Brain (organoid and tissue), 16 donors: ENCODE measurements at places on chromosomes 3 and 15.

DNA sequence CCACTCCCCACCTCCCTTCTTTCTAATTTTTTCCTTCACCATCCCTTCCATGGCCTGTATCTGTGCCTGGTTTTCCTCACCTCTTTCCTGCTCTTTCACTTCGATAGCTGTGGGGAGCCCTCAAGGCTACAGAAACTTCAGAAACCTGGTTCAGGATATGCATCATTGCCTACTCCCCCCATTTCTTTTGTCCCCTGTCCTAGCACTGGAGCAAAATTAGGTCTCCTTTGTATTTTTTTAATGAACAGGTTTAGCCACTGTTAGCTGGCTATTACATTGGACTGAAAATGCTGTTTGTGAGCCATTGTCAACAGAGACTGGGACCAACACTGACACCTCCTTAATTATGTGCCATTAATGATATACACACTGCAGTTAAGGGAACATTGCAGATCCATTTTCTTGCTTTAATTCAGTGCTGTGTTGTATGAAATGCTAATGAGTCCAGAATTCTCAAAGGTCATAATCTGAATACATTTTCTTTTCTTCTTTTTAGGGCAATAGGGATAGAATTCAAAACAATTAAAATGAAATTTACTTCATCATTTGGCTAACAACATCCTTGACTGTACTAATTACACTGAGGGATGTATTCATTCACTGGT is 138.6 kb downstream of the PDCD6IP start:
- DNase-seq: peak; percentile 24

DNA sequence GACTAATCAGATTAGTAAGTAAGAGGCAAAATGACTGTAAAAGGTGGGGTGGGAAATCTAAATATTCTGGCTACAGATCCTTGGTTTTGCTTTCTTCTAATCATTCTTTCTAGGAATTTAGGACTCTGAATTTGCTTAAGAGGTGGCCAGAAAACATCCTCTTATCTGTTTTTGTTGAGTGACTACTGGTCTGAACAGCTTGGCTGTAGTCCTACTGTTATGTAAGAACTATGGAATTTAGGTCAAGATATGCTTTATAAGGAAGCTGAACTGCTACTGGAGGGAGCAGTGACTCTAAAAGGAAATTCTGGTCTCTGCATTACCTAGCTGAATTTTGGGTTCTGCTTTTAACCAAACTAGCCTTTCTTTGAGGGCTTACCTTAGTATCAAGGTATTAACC is 33.5 kb upstream of the CSPG5 start:
- DNase-seq: no peak

- DNase-seq: no peak
Measured at GRCh38 chr15:64779024-64779423, 3.6 kb upstream of the RBPMS2 start.

- DNase-seq: peak; percentile 87
Measured at GRCh38 chr3:49867871-49868321, 1.8 kb downstream of the CAMKV start.

GRCh38 chr3:46897829-46898320 is 20.4 kb downstream of the PTH1R start:
- no peak for DNase-seq

DNA sequence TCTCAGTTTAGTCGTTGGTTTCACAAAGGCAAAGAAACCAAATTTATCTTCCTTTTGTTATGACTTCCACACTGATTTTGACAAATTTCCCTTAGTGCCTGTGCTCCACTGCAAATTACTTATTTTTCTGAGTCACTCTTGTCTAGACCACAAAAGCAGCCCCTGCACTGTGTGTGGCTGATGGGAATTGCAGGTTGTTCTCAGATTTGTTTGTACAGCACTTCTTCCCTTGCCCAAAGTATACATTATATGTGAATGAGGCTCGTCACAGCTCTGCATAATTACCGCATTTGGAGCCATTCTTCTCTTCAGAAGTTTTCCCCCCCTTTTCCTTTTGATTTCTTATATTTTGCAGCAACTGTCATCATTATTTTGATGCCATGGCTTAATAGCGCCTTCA is 354.2 kb upstream of the IL12A start:
- DNase-seq: no peak
